Effector CD8-positive, alpha-beta T cell (primary cell): ENCODE measurements at places on chromosomes 5 and 9.

GRCh38 chr5:170355601-170356098, 33.5 kb downstream of the KCNMB1 start:
- no peak for DNase-seq

GRCh38 chr9:134138292-134138691, 2.4 kb downstream of the WDR5 start:
- no peak for DNase-seq

DNA sequence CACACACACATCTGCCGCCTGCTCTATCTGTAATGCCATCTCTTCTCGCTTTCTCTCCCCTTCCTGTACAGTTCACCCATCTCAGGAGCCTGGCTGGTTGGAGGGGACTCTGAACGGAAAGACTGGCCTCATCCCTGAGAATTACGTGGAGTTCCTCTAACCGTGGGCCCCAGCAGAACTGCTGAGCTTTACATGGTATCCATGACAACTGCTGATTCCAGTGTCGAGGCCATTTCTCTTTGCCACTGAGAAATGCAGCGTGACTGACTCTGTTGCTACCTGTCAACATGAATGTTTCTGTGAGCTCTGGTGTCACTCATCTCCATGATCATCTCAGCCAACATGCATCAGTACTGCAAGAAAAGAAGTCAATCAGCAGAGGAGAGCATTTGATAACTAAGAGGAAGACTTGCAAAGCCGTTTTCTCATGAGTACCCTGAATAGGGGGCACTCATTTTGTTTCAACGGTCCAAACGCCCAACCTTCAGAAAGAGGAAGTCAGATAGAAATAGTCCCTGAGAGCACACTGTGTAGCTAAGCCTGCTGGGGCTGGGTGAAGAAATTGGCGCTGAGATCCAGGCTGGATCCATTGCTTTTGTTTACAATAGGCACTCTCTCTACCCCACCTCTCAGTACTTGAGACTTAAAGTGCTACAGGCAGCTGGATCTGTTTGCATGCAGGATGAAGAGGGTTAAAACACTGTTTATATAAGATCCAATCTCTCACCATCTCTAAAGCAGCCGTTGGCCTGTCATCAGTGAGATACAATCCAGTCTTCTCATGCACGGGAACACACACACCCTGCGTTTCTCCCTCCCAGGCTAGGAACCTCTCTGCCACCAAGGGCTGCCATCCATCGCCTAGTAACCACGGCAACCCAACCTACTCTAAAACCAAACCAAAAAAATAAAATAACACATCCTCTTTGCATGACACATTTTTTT, 180.9 kb downstream of the NR3C1 start:
- DNase-seq: no peak

DNA sequence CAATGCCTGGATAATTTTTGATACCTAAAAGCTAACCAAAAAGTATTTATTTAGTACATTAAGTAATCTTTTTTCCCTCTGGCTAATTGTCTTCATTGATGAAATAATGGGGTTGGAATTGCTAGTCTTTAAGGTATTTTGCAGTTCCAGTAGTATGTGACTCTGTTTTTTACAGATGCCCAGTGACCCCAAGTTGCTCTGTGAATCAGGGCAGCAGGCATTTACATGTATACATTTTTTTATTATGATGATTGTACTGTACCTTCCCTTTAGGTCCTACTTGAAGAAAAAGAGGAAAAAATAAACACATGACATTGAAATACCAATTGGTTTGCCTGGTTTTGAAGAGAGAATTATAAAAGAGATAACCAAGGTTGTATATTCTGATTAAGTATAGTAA, 385.5 kb downstream of the ADGRV1 start:
- DNase-seq: no peak

DNA sequence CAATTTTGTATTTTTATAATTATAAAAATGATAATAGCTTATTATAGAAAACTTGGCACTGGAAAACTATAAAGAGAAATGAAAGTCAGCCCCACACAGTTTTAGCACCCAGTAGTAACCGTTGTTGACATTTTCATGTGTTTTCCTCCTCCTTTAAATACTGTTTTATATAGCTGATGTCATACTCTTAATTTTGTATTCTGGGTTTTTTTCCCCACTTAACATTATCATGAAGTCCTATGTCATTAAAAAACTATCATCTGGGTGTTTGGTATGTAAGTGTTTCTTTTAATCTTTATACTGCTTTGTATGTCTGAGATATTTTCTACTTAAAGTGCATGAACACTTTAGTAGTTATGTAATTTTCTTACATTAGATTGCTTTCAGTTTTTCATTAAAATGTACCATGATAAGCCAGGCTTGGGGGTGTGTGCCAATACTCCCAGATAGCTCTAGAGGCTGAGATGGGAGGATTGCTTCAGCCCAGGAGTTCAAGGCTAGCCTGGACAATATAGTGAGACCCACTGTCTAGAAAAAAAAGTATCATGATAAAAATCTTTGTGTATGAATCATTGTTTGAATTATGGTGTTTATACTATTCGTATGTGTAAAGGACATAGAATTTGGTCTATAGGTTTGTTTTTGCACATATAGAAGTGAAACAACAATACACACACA, 2.7 kb downstream of the RAD50 start:
- DNase-seq: no peak

DNA sequence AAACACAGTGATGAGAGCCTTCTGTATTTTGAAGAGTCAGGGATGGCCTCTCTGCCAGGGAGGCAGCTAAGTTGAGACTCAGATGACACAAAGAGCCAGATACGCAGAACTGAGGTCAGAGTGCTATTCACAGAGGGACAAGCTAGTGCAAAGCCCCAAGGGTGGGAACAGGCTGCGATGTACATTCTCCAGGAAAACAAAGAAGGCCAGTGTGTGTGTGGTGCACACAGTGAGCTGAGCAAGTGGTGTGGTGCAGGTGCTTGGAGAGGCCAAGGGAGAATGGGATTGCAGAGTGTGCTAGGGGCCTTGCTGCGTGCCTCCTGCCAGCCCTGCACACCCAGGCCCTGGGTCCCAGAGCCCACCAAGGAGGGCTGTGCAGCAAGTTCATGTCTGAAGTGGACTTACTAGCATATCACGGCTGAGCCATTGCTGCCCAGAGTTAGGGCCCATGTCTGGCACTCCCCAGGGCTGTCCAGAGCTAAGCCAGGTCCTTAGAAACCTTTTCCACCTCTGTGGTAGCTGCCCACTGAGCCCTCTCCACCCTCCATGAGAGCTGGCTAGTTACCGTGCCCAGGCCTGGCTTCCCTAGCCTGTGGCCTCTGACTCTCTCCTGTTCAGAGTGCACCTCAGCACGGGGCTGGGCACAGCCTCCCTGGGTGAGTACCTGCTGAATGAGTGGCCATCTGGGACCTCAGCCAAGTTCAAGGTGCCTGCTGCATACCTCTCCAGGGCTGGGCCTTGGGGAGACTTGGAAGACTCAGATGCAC, 9.3 kb downstream of the SLC25A48 start:
- DNase-seq: no peak

- no peak for DNase-seq
Observed at GRCh38 chr9:112149211-112149610, 25.9 kb downstream of the SUSD1 start.

DNA sequence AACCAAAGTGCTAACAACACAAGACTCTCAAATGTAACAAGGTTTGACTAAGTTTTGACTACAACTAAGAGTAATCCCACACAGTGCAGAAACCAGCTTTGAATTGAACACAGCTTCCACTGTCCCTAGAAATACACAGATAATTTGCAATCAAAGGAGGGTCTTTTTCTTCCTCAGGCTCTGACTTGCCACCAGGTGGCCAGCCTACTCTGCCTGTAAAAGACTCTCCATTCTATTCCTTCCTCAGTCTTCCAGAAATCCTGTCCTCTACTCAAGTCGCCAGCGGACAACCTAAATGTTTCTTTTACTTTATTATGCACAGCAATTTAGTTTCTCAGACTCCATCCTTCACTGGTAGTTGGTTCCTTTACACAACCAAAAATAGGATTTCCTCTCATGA, 32.2 kb upstream of the MCTP1 start:
- no peak for DNase-seq

GRCh38 chr9:1604942-1605560, 410.1 kb upstream of the SMARCA2 start:
- no peak for DNase-seq

DNA sequence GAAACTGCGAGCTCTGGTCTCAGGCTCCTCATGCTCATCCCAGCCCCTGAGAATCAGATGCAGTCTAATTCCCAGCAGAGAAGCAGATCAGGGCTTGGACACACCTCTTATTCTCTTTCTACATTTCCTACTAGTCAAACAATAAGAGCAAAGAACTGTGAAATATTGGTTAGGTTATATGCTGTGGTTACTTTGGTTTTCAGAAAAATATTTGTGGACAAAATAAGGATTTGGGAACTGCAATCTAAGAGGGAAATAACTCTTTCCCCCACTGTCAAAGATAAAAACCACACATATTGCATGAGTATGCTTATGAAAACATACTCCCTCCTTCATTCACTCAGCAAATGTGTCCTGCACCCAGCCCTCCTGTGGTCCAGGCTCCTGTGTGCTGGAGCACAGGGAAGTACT, 164.5 kb upstream of the S1PR3 start:
- no peak for DNase-seq

GRCh38 chr5:24644761-24645160, at the start of gene CDH10:
CDH10 (minus strand) TSS chr5:24644978; CDS start chr5:24593490, 51,488 bp downstream.
- no peak for DNase-seq

GRCh38 chr5:132865668-132866341, 464 bp downstream of the GDF9 start:
- DNase-seq: no peak

- no peak for DNase-seq
Observed at GRCh38 chr5:4876804-4877203, 263.3 kb upstream of the ADAMTS16 start.

- DNase-seq: no peak
Observed at GRCh38 chr5:135395866-135396265, 3.2 kb downstream of the MACROH2A1 start.

DNA sequence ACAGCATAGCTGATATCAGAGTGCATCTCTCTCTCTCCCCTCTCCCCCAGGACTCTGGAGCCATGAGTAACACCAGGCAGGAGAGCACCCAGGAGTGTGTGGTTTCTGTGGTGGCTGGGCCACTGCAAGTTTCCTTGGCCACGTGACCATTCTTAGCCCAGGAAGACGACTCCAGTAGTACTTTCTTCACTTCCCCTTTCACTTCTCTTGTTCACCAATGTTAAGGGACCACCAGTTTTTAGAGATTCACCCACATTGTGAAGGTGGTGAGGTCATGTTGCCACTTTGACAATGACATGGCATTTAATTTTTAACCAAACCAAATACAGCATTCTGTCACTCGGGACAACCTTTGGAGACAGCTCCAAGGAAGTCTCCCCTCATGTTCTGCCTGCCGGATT, 17.9 kb upstream of the DAPK1 start:
- DNase-seq: no peak

DNA sequence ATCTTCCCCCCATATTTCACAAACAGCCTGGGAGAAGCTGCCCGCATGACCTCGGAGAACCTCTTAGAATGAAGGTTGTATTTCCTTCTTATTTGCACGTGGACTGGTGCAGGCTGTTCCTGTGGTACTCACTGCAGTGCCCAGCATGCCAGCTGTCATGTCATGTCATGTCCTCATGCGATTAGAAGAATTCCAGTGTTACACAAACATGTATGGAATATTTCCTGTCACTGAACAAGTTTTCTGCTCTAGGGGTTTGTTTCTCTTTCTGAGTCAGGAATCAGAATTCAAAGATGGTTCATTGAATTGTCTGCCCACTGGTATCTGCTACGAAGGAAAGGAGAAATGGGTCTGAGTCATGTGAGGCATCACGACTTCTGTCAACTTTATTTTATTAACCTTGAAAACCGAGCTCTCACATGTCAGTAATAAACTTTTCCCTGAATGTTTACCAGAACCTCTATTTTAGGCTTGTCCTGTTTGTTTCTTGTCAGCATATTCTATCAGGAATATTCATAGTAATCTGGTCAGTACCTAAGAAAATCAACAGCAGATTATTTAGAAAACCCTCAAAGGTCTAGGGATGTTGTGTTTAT, 415.6 kb downstream of the GADD45G start:
- no peak for DNase-seq

DNA sequence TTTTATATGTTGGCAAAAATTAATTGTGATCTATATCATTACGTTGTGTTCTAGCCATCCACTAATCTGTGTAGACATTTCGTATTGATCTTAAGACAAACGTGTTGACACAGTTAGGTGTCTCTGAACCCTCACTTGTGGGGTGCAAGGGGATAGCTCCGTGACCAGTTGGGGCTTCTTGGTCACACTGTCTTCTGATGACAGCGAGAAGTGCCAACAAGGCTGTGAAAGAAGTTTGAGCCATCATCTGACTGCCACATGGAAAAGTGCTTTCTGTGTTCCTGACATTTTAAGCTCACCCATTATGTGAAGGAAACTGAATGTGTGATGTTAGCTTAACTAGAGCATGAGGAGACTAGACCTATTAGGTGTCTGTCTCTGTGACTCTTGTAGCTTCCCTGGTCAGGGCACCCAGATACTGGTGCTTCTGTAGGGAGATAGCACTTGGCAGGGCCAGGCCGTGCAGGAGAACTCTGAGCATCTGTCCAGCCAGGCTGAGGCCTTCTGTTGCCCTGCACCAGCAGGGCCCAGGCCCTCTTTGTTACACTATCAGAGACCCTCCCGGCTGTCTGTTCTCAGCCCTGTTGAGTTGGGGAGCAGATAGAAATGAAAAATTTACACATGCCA, 52.8 kb upstream of the PHF2 start:
- DNase-seq: no peak

- no peak for DNase-seq
Observed at GRCh38 chr5:141373673-141374317, at the start of gene PCDHGA6. PCDHGA6 (plus strand) TSS chr5:141373891; CDS start chr5:141374084, 193 bp downstream.

DNA sequence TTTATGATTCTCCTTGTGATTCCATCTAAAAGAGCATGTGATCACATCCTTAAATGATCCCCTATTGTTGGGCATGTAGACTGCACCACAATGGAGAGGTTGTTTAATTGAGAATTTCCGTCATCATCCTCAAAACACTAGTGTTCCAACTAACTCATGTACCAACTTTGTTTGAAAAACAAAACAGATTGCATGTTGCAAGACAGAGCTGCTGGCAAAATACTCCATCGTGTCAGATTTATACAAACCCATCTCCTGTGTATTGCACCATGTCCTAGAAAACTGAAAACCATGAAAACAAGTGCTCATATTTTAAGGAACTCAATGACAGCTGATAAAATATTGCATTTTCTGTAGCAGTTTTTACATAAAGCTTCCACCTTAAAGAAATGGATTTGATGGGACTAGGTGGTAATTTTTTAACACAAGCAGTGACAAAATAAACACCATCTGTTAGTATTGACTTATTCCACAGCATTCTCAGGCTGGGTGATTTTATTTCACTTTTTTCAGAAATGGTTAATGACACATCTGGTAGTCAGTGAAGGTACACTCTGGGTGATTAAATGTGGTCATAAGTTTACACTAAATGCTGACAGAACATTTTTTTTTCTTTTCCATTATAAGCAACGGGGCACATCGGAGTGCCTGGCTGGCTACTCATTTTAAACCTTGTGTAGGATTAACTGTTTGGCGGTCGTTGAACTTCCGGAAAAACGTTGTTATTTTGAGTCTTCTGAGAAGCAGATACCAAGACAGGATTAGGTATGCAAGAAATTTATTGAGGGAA, 602.9 kb upstream of the WWC1 start:
- DNase-seq: no peak
